ENCODE measurements at places on chromosomes 13 and 19. TPM values are rescaled to one million over a fixed set of nuclear protein-coding genes. Genes with fewer than 3 reads are reported as not detected.

The SLC25A41 gene
- total RNA-seq = 0.11 TPM

The CCDC70 gene
- not detected for total RNA-seq

The BST2 gene
- not detected for total RNA-seq

The MISP3 gene
- total RNA-seq = 3.7 TPM

The LMTK3 gene
- 2.1 TPM for total RNA-seq

The CLIP3 gene
- 0.84 TPM for total RNA-seq

The WTIP gene
- total RNA-seq = 38.6 TPM

The STOML3 gene
- not detected for total RNA-seq

The ZNF841 gene
- total RNA-seq = 2.4 TPM

The PCDH9 gene
- 6.9 TPM for total RNA-seq

The PSG5 gene
- total RNA-seq = 0.35 TPM

The FCER2 gene
- total RNA-seq = not detected

The ZNF573 gene
- 1.9 TPM for total RNA-seq

The ZNF208 gene
- not detected for total RNA-seq

The METTL21C gene
- total RNA-seq = not detected

The NCCRP1 gene
- total RNA-seq = 1.4 TPM
